ENCODE measurements at places on chromosomes 5 and 9. TPM values are rescaled to one million over a fixed set of nuclear protein-coding genes. Genes with fewer than 3 reads are reported as not detected.

DNA sequence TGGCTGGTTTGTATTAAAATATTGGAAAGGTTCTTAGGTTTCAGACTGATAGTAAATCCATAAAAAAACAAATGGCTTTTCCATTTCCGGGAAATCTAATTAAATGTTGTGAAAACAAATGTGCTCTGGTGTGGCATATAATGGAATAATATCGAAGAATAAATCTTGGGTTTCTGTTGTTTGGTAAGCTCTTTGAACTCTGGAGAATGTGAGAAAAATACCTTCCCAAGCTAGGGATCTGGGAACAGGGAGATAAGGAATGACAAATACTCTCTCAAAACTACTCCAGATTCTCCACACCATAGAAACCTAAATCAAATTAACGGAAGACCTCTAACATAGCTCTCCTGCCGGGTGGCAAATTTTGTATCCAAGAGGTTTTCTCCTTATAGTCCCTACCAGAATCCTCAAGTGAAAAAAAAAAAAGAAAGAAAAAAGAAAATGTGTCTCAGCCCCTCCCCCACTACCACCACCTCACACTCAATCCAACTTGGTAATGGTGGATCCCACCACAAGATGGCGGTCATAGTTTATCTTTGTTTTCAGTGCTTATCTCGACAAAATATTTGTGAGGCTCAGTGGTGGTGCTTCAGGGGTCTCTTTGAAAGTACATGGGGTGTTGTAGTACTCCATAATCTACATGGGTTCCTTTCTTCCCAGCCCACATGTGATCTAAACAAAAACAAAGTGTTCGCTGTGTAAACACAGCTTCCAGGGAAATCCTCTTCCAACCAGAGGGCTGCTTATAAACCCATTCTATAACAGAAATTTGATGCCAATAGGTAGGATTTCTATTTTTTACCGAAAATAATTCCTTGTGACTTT is 54.5 kb upstream of the FST start:
- DNase-seq: no peak

DNA sequence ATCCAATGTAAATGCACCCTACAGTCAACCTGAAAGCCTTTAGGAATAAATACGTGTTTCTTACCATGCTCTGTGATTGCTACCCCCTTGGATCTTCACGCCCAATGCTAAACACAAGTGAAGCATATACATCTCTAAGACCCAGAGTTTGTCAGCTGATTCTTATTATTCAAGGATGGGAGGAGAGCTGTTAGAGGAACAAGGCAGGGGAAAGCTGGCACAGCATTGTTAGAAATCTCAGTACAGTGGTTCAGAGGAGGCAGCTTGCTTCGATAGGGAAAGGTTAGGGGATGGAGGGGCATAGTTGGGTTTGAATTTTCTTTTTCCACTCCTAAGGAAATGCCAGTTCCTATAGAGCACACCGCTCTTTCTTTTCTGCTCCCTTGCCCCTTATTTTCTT is 16.7 kb upstream of the TAF11L2 start:
- DNase-seq: no peak

- DNase-seq: no peak
Measured at GRCh38 chr9:130780865-130781504, 54.1 kb upstream of the ABL1 start.

GRCh38 chr9:87888501-87888900 is 5.8 kb downstream of the SPATA31E1 start:
- DNase-seq: no peak

- no peak for DNase-seq
Measured at GRCh38 chr5:58868931-58869330, 286.1 kb downstream of the RAB3C start.

GRCh38 chr5:10308844-10309243 is 1.1 kb upstream of the CMBL start:
- DNase-seq: no peak

GRCh38 chr9:76989501-76989900 is 30.0 kb upstream of the FOXB2 start:
- no peak for DNase-seq

DNA sequence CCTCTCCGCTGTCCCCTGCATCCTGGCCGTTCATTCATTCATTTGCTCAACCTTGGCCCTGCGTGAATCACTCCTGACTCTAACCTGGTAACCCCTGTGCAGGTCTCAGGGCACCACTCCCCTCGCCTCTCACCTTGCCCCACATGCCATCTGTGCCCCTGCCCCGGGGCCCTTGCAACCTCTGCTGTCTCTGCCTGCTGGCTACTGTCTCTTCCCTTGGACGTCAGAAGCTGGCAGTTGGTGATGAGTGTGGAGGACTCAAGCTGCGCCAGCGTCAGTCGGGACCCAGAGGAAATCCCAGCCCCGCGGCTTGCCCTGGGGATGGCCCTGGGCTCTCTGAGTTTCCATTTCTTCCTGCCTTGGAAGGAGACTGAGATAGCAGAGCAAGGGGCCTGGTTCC is 154.9 kb downstream of the OLFM1 start:
- DNase-seq: peak; percentile 41

GRCh38 chr9:35464141-35465025 is 25.5 kb upstream of the RUSC2 start:
- DNase-seq: no peak

Gene GZMA
- 1.7 TPM for total RNA-seq

Gene CKMT2
- total RNA-seq: 1,804 TPM

Gene PCDHA6
- total RNA-seq: not detected

Gene IL3
- total RNA-seq: not detected

Gene GRXCR2
- 5.5 TPM for total RNA-seq

Gene PHYKPL
- total RNA-seq: 34.5 TPM
